ENCODE measurements at places on chromosomes 2 and 18.

DNA sequence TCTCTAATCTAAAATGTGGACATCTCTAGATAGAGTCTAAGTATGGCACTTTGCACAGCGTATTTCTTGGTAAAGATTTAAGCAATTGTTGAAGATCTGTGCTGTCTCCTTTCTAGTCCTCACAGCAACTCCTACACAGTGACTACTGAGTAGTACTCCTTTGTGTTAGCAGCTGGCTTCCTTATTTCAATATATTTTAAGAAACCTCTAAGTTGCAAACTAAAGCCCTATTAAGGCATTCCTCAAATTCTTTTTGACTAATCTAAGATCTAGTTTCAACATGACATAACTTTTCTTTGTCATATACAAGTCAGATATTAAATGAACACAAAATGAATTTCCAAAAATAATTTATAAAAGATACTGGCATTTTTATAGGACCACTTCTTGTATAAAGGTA, 121.8 kb upstream of the DNAJC10 start:
- no peak for DNase-seq

DNA sequence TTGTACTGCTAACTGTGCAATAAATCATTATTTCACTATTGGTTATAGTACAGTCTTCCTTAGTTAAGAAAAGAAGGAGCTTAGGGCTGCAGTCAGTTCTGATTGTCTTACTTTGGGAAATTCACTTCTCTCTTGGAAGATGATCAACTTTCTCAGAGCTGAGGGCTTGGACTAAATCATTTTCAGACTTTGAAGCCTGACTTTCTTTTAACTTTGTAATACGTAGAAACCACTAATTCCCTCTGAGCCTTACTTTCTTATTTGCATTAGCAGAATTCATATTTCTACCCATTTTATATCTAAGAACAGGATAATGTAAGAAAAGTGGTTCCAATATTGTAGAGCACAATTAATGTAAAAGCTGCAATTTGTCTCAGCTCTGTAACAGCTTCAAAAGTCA, 386.4 kb downstream of the TRIB2 start:
- no peak for DNase-seq

DNA sequence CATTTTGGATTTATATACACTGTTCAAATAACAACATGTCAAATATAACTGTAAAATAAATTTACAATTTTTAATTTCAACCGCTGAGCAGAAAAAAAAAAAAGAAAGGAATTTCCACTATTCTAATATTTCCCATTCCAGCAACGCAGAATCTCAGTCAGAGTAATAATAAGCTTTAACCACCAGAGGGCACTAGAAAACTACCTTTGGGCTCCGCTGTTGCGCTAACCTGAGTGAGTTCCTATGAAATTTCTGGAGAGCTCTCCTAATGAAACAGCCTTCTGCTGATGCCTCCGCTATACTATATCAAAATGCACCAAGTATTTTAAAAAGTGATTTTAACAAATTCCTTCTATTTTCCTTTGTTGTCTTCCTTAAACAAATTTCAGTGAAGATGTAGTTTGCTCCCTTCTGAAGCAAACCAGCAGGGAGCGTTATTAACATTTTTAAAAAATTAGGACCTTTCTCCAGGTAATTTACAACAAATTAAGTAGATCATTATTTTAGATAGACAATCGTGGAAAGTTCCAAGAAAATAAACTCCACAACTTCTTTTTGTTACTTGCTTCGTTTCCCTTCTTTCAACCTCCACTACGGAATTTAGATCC, 23.0 kb downstream of the ERMN start:
- DNase-seq, result no peak

- no peak for DNase-seq
Measured at GRCh38 chr2:239667431-239667985, 266.7 kb upstream of the HDAC4 start.

- no peak for DNase-seq
Measured at GRCh38 chr18:57220480-57220879, 73.6 kb downstream of the BOD1L2 start.

DNA sequence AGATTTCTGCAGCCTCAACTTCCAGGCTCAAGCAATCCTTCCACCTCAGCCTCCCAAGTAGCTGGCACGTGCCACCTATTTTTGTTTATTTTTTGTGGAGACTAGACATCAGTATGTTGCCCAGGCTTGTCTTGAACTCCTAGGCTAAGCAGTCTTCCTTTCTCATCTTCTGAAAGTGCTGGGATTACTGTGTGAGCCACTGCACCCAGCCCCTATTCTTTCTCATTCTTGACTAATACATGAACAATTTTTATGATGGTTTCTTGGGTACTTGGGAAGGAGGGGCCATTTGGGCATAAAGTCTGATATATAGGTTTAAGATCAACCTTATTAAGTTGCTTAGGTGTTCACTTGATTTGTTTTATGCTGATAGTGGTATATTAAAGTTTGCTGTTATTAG, 26.2 kb downstream of the EPC2 start:
- DNase-seq, result no peak

- DNase-seq, result no peak
Measured at GRCh38 chr2:144935736-144936135, 415.8 kb upstream of the ZEB2 start.

DNA sequence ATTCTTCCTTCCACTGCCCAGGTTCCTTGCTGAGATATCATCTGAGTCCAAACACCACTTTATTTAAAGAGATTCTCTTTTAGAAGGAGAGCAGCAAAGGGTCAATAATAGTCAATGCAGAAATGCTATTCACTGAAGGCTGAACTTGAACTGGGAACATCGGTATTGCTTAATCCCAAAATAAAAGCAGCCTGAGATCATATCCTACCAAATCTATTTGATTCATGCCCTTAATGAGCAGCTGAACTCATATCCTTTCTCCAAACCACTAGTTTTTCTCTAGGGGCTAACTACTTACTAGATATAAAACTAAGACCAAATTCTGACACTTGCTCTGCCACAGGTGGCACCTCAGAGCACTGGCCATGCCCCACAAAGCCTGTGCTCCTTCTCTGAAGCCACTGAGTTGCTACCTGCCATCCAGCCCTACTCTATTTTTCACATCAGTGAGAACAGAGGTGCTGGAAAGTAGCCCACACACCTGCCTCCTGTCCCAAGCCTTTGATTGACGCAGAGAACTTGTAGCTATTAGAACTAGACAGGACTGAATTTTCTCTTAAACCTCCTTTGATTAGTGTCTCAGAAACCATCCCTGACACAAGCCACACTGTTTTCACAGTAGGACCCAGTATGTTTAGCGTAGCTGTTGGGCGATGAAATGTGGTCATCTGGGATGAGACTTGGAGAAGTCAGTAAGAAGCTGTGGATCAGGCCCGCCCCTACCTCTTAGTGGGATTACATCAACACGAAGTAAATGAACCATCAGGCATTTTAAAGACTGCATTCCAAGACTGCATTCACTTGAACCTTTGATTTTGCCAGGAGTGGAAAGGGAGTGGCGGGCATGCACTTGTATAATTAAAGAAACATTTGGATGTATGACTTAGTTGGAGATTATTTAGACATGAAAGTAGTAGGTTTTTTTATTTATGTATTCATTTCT, 124.3 kb downstream of the RBMS1 start:
- no peak for DNase-seq

DNA sequence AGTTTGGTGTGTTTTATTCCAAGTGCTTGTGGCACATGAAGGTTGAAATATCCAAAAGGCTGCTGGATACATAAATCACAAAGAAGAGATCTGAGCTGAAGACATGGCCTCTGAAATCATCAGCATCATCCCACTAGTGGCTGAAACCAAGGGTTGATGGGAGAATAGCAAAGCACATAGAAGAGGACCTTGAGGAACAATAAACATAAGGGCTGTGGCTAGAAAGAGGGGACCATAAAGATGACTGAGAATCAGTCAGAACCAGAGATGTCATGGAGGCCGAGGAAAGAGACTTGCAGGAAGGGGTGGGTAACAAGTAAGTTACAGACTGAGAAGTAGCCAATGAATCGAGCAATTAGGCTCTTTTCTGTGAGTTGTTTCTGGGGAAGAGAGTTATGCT, 116.8 kb downstream of the CDC42EP3 start:
- DNase-seq, result no peak

DNA sequence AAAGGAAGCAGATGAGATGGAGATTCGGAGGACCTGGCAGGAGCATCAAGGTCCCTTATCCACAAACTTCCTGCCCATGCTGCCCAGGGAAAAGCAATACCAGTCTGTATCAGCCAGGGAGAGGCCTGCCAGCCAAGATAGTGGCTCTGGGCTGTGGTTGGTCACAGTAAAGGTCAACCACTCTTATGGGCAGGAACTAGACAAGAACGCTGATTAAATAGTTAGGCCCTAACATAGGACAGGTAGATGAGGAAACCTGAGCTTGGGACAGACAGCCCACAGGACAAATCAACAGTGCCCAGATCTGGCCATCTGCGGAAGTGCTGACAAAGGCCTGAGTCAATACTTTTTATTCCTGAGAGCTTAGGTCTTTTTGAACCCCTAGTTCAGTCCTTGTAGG, 10.7 kb downstream of the PSTPIP2 start:
- no peak for DNase-seq
